ENCODE measurements at places on chromosomes 16 and 17.

DNA sequence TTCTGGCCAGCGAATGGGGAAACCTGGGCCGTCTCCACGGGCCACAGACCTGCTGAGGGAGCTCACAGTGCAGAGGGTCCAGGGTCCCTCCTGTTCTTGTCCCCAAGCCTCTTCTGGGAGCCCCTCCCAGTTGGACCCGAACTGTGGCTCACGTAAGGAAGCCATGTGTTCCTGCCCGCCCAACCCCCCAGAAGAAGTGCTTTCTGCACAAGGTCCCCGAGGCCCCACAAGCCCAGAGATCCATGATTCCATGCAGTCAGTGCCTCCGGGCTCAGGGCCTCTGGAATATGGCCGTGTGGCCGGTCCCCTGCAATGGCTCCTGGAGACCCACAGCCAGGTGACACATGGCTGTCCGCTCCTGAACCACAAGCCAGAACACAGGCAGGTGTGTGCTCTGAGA lies 272.4 kb downstream of the C16orf95 start:
- no peak for DNase-seq

GRCh38 chr16:1003391-1004347 lies 22.1 kb downstream of the SOX8 start:
- no peak for DNase-seq

GRCh38 chr16:51244887-51245657 lies 94.0 kb upstream of the SALL1 start:
- no peak for DNase-seq

GRCh38 chr17:19897090-19897837 lies 29.5 kb upstream of the ULK2 start:
- peak; percentile 79 for DNase-seq

DNA sequence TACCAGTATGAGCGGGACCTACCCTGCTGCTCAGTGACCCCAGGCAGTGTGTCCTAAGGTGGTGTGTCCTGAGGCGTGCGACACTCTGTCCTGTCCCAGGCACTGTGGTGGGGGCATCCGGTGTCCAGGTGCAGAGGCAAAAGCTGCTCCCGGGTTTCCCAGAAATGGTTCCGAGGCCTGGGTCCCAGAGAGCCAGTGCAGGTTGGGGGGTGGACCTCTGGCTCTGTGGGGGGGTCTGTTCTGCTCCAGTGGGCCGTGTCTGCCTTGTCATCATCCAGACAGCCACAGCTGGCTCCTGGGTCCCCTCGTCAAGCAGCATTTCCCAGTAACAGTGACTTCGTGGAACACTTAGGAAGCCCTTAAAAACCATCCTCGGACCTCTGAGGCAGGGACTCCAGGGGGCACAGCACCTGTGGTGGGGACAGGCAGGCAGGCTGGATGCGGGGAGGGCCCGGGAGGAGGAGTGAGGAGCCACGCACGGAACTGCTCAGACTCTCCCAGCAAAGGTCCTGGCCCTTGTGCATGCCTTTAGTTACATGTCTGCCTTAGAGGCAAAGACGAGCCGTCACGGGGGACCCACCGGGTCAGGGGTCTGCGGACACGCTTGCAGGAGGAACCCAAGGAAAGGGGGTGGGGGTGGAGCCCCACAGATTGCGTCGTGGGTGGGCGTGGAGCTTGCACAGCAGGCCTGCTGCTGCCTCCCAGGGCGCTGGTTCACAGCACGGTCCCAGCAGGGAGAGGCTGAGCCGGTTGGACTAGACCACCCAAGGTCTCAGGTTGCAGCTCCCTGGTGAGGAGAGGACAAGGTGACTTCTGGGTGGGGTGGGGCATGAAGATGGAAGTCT lies 5.6 kb downstream of the SLC16A3 start:
- no peak for DNase-seq

- no peak for DNase-seq
Measured at GRCh38 chr16:87832137-87832527, 37.2 kb downstream of the SLC7A5 start.

- DNase-seq = no peak
Measured at GRCh38 chr17:62008294-62008693, 56.8 kb downstream of the MED13 start.

- DNase-seq = no peak
Measured at GRCh38 chr16:6146356-6146755, 1048.8 kb upstream of the EEF2KMT start.

DNA sequence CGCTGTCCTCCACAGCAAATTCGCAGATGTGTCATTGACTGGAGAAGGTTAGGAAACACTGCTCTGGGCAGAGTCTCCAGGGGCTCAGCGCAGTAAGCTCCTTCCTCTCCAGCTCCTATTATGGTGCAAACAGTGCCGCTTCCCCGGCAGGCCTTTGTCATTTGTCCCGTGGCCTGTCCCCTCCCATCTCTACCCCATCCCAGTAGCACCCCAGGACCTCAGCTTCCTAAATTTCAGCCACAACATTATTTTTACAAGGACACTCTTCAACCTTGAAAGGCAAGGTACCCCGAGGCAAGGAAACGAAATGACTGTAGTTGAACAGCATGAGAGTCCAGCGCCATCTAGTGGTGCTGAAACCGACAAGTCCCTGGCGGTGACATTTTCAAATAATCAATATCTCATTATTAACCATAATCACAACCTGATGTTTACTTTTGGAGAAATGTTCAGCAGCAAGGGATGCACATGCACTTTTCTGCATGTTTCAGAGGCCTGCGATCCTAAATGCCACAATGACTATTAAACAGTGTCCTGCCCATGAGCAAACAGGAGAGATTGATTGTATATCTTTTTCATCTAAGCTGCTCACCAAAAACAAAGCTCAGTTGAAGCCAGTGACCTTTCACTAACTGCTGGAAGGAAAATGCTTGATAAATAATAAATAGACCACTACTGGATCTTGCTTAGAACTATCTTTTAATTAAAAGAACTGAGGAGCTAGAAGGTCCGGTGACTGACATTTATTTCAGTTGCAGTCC lies 16.5 kb downstream of the MRPS23 start:
- peak; percentile 67 for DNase-seq

- no peak for DNase-seq
Measured at GRCh38 chr17:61503961-61504360, 51.7 kb downstream of the TBX4 start.

- DNase-seq = no peak
Measured at GRCh38 chr16:1378087-1378803, 26.5 kb downstream of the GNPTG start.

- peak; percentile 29 for DNase-seq
Measured at GRCh38 chr17:42608305-42609181, 631 bp downstream of the RETREG3 start.

GRCh38 chr17:18966831-18967624 lies 15.1 kb downstream of the SLC5A10 start:
- DNase-seq = peak; percentile 18

DNA sequence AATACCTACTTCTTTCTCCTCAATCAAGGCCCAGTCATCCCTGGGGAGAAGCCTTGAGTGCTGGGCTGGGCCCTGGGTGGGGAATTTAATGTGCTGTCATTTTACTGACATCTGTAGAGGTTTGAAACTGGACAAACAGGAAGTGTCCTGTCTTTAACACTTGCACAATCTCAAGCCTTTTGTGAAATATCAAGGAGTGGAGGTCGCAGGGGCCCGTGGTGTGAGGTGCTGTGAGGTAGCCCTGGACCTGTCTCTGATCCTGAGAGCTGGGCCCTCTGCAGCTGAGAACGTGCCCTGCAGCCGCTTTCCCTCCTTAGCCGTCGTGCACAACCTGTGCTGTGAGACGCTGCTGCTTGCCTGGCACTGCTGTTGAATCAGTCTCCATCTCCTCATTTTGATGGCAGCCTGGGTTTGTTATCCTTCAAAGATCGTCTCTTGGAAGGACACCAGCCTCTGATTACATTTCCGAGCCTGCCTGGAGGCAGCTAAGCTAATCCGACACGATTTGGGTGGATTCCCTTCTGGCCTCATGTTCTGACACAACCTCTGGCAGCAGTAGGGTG lies 29.9 kb downstream of the SMARCE1 start:
- DNase-seq = no peak

DNA sequence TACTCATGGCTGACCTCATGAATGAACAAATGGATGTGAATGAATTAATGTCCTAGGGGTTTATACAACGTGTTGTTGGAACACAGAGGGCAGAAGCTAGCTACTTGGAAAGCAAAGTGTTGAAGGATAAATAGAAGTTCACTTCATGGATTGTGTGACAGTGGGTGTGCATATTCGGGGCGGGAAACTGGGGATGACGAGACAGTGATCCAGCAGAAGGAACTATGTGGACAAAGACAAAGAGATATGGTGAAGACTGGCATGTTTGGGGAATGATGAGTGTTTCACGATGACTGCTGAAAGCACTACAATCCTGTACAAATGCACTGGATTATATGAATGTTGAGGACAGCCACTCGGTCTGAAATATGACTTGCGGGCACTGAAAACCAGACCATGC lies 250.5 kb upstream of the C16orf82 start:
- DNase-seq = no peak

DNA sequence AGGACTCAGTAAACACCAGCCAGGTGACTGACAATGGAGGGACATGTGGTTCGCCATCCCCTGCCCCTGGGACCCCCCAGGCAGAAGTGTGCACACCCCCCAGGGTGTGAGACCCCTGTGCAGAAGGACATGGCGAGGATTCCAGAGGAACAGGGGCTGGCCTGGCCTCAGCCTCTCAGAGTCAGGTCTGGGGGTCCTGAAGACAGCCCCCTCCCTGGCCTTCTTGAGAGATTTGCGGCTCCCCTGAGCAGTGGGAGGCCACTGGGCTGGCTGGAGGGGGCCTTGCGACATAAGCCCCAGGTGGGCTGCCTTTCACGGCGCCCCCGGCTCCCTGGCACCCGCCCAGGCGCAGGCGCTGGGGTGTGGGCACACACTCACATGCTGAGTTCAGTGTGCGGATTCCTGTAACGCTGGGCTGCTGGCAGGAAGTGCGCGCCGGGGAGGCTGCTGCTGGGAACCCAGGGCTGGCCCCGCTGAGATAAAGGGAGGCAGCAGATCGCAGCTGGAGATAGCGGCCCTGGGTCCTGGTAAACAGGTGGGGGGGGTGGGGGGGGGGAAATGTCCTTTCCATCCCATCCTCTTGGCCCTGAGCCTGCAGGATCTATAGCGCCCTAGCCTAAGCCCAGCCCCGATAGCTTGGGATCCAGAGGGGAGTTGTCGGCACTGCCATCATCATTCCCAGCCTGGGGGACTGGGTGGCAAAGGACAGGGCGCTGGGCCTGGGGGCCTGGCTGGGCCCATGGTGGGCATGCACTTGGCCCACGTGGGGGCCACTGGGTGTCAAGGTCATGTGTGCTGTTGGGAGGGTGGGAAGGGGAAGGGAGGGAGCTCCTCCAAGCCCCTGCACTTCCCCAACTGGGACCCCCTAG lies 27.1 kb downstream of the TMEM235 start:
- DNase-seq = no peak

- no peak for DNase-seq
Measured at GRCh38 chr17:63402431-63403212, 43.5 kb downstream of the CYB561 start.

GRCh38 chr16:105521-105920 lies 27.5 kb downstream of the MPG start:
- no peak for DNase-seq

DNA sequence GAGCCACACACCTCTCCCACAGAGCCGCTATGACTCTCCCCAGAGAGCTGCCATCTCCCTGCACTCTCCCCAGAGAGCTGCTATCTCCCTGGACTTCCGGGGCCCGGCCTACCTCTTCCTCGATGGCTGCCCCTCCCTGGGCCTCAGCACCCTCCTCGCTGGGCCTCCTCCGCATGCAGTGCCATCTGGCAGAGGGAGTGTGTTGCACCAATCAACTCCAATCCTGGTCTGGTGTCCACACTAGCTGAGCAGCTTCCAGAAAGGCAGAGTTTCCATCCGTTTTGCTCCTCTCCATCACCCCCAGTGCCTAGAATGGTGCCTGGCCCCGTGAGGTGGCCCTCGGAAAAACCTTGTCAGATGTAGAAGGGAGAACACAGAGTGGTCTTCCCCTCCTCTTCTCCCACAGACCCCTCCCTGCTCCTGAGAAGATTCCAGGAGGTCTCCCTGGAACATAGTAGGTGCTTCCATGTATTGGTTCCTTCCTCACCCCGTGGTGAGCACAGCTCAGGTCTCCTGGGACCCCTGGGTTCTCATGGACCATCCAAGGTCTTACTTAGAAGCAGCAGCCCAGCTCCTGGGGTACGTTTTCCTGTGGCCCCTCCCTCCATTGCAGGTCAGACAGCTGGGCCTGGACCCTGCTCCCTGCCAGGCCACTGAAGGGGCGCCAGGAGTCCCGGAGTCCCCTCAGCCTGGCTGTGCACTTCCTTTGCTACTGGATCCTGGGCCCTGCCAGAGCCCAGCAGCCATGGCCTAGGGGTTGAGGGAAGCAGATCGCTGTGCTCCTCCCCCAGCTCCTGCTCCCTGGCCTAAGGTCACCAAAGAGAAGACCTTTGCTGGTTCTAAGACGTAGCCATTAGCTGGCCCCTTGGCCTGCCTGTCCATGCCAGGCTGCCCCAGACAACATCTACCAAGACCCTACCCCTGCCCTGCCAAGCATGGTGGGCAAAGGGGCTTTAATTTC lies 233.8 kb upstream of the GSE1 start:
- DNase-seq = no peak

DNA sequence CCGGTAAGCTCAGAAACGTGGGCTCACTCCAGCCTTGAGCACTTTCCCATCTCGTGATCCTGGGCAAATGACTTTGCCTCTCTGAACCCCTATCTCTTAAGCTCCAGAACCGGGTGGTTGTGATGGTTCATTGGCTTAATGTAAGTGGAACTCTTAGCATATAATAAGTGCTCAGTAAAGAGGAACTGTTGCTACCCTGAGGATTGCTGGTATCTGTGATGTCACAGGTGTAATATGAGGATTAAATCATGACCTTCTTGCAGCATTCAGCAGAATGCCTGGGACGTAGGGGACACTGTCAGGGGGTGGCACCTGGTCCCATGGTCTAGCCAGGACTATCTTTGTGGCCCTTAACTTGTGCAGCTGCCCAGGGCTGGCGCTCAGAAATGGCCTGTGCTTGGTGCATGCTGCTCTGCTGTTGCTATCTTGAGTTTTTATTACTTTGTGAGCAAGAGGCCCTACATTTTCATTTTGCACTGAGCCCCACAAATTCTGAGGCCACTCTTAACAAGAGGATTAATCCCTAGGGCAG lies 68.8 kb downstream of the SREBF1 start:
- no peak for DNase-seq

DNA sequence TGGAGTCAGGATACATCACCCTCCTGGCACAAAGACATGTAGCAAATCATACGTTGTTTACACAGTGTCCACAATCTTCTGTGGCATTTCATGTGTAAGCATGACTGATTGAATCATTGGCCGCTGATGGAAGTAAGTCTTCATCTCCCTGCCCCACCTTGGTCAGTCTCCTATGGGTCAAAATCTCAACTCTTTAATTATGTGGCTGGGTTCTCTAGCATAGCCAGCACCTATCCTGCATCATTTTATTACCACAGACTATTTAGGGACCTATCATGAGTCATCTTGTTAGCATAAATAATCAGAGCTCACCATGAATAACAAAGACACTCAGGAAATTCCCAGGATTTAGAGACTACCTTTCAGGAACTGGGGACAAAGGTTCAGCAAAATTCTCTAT lies 15.9 kb downstream of the TANC2 start:
- DNase-seq = no peak

DNA sequence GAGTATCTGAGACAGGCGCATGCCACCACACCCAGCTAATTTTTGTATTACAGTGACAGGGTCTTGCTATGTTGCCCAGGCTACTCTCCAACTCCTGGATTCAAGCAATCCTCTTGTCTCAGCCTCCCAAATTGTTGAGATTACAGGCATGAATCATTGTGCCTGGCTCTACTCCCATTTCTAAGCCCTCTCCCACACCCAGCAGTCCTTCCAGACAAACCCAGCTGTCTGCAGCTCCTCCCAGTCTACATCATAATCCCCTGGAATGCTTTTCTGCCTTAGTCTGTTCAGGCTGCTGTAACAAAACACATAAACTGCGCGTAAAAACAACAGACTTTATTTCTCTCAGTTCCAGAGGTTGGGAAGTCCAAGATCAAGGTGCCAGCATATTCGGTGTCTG lies 144.5 kb downstream of the GRIN2A start:
- no peak for DNase-seq

All from NCI-H1105 (cell line).